ENCODE measurements at places on chromosomes 4 and X. TPM values are rescaled to one million over a fixed set of nuclear protein-coding genes. Genes with fewer than 3 reads are reported as not detected.

- no peak overlapping the region for H3K4me3 ChIP-seq
- H3K27me3 ChIP-seq: no peaks in the 10 kb centered on the region
- no peaks in the 10 kb centered on the region for H3K4me1 ChIP-seq
- no peaks in the 10 kb centered on the region for H3K36me3 ChIP-seq
- DNase-seq: no peak
Observed at GRCh38 chr4:45778514-45778913, 345.3 kb downstream of the GABRG1 start.

DNA sequence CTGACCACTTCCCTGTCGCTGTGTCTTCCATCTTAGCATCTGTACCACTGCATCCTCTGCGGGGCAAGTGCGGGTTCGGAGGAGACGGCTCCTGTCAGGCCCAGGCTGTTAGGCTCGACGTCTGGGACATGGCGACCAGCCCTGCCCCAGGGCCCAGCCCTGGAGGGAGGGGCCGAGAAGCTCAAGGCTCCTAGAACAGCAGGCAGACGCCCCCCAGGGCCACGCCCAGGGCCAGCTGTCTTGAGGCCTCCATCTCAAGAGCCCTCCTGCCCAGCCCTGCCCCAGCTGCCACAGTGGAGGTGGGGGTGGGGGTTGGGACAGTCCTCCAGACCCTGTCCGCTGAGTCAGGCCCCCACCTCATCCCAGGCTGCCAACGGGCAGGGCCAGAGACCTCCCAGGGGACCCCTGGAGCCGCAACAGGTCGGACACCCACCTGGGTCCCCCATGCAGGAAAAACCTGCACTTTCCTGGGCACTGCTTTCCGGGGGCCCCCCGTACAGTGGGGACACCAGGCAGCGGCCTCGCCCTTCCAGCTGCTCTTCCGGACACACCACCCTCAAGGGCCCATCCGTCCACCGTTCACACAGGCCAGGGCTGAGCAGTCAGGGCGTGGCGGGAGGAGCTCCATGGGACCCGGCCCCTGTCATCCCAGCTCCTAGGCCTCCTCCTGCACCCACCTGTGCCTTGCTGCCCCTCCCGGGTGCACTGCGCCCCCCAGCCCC is 83.1 kb downstream of the FAM53A start:
- H3K4me3 ChIP-seq: no peak overlapping the region
- no peak overlapping the region for H3K27ac ChIP-seq
- H3K36me3 ChIP-seq: no peaks in the 10 kb centered on the region

DNA sequence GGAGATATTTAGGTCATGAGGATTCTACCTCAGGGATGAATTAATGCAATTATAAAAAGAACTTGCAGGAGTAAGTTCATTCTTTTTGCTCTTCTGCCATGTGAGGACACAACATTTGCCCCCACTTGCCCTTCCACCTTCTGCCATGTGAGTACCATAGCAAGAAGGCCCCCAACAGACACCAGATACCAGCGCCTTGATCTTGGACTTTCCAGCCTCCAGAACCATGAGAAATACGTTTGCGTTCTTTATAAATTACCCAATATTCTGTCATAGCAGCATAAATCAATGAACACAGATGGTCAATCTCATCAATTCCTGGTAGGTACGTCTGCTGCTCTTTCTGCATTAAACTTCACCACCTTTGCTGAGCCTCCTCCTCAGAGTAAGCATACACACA is 5.7 kb upstream of the SEPSECS start:
- H3K27ac ChIP-seq: no peak overlapping the region
- no peaks in the 10 kb centered on the region for H3K36me3 ChIP-seq
- H3K4me1 ChIP-seq: peaks cover 5% of the 10 kb centered on the region

DNA sequence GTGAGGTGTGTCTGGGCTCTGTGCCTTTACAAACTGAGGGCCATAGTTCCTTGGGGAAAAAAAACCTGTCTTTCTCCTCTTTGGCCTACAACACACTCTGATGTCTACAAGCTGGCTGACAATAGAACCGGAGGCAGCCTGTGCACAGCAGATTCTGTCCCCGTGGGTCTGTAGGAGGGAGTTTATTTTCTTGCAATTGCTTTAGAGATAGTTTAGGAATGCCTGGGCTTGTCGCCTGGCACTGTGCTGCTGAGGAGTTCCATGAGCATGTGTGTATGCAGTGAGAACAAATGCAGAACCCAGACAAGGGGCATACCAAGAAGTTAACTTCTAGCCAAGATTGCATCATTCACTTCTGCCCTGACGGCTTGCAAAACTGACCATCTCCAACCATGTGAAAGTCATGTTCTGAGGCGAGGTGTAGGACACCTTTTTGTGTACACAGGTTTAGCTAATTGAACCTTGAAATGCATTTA is 54.1 kb downstream of the CCNI start:
- H3K4me3 ChIP-seq: no peak overlapping the region
- H3K36me3 ChIP-seq: no peaks in the 10 kb centered on the region

- no peaks in the 10 kb centered on the region for H3K36me3 ChIP-seq
- DNase-seq: peak; percentile 33
- peaks cover 6% of the 10 kb centered on the region for H3K4me1 ChIP-seq
- peak overlapping the region; percentile 73 for H3K4me3 ChIP-seq
- peak overlapping the region; percentile 75 for H3K27ac ChIP-seq
Observed at GRCh38 chr4:147732518-147733235, 789 bp downstream of the ARHGAP10 start.

GRCh38 chrX:73668779-73669178 is 105.8 kb downstream of the CHIC1 start:
- H3K27me3 ChIP-seq: no peaks in the 10 kb centered on the region
- H3K36me3 ChIP-seq: no peaks in the 10 kb centered on the region
- no peak for DNase-seq
- no peak overlapping the region for H3K27ac ChIP-seq

DNA sequence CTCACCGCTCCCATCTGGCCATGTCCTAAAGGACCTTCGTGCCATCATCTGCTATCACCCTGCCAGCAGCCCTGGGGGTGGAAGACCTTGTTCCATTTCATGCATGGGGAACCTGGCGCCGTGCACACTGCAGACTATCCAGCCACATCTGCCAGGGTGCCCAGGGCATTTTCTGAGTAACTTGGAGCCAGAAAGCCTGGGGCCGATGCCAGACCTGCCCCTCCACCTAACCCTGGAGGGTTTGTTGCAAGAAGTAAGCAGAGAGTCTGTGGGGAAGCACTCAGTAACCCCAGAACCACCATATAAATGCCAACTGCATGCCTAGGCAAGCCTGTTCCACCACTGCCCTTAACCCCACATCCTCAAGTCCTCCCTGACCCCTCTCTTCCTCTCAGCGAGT is 7.3 kb downstream of the HAUS7 start:
- H3K27ac ChIP-seq: no peak overlapping the region
- DNase-seq: no peak
- H3K4me3 ChIP-seq: no peak overlapping the region
- no peaks in the 10 kb centered on the region for H3K27me3 ChIP-seq

DNA sequence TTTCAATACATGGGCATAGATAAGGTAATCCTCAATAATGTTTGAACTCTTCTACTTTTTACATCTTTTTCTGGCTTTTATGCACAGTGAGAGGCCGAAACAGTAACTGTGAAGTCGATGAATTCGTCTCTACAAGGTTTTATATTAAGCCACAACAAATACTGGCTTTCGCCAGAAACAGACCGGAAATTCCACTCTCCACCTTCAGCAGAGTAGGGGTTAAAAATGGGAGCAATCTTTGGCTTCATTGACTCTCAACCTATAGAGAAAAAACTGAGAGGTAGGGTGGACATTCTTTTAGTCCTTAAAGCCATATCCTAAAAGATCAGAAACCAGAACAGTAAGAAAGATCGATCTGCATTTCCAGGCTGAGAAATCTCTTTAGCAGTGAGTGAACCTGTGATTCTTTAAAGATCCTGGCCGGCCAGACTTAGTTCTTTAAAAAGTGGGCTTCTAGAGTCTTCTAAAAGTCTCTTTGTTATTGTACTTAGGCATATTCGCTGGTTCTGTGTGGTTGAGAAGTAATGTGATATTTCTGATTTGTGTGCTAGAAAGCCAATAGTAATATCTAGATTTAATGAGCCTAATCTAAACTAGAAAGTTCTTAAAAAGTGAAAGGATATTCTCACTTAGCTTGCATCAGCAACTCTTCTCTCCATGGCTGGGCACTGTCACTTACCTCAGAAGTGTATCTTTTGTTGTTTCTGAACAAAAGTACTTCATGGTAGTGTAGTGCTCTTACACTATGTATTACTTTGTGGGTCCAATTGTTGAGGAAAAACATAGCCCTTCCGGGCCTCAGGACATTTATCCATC is 2.0 kb downstream of the HSPA4L start:
- H3K4me1 ChIP-seq: no peaks in the 10 kb centered on the region
- H3K27me3 ChIP-seq: no peaks in the 10 kb centered on the region
- no peak overlapping the region for H3K27ac ChIP-seq
- H3K4me3 ChIP-seq: no peak overlapping the region
- no peak for DNase-seq
- H3K36me3 ChIP-seq: no peaks in the 10 kb centered on the region

- no peaks in the 10 kb centered on the region for H3K4me1 ChIP-seq
- no peak overlapping the region for H3K27ac ChIP-seq
- H3K4me3 ChIP-seq: no peak overlapping the region
- H3K27me3 ChIP-seq: no peaks in the 10 kb centered on the region
Observed at GRCh38 chr4:184459413-184459812, 14.9 kb downstream of the IRF2 start.

DNA sequence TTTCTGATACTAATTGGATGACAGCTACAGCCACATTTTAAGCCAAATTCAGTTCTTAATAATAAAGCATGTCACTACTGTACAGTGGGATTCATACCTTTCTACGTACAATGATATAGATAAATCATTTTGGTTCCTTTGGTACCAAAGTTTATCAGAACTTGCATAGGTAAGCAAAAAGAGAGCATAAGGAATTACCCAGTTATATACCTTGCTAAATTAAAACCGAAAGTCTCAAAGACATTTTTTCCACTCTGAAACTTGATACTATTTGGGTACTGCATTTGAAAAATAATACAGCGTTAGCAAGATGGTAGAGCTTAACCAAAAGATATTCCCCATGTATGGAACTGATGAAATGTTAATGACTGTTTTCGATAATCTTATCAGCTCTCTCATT is 400.9 kb upstream of the ADGRL3 start:
- no peak overlapping the region for H3K4me3 ChIP-seq
- H3K27ac ChIP-seq: no peak overlapping the region
- no peaks in the 10 kb centered on the region for H3K4me1 ChIP-seq
- no peaks in the 10 kb centered on the region for H3K27me3 ChIP-seq
- no peaks in the 10 kb centered on the region for H3K36me3 ChIP-seq
- no peak for DNase-seq

GRCh38 chr4:141524116-141524515 is 112.3 kb upstream of the IL15 start:
- H3K27me3 ChIP-seq: no peaks in the 10 kb centered on the region
- no peak overlapping the region for H3K27ac ChIP-seq
- no peak overlapping the region for H3K4me3 ChIP-seq
- no peak for DNase-seq
- H3K4me1 ChIP-seq: no peaks in the 10 kb centered on the region

- H3K27ac ChIP-seq: no peak overlapping the region
- no peak for DNase-seq
- H3K4me1 ChIP-seq: no peaks in the 10 kb centered on the region
Observed at GRCh38 chrX:135015523-135016245, 6.7 kb downstream of the RTL8B start.

GRCh38 chr4:89733946-89734345 is 103.0 kb downstream of the SNCA start:
- H3K27ac ChIP-seq: no peak overlapping the region
- no peak for DNase-seq
- no peaks in the 10 kb centered on the region for H3K36me3 ChIP-seq
- H3K4me1 ChIP-seq: no peaks in the 10 kb centered on the region

DNA sequence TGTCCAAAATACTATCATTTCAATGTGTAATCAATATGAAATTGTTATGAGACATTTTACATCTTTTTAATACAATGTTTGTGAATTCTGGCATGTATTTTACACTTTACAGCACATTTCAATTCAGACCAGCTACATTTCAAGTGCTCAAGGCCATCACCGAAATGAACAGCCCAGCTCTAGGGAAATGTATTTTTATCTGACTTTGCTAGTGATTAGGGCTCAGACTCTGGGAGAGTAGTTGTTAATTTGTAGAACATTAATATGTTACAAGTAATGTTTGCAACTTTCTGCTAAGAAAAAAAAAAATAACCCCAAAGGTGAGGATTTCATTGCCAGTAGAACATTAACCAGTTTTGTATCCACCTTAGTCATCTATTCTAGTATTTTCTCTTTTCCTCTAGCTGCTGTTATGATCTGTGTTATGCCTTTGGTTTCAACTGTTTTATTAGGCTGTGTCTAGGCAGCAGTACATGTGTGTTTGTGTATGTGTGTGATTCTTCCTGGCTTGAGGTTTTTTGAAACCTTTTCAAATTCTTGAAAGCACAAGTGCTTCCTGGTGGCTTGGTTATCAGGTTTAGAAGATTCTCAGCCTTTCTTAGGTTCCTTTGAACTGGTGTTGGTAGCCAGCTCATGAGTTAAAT is 125.9 kb downstream of the NSUN7 start:
- no peak overlapping the region for H3K27ac ChIP-seq
- no peaks in the 10 kb centered on the region for H3K4me1 ChIP-seq
- no peak for DNase-seq
- no peaks in the 10 kb centered on the region for H3K27me3 ChIP-seq

DNA sequence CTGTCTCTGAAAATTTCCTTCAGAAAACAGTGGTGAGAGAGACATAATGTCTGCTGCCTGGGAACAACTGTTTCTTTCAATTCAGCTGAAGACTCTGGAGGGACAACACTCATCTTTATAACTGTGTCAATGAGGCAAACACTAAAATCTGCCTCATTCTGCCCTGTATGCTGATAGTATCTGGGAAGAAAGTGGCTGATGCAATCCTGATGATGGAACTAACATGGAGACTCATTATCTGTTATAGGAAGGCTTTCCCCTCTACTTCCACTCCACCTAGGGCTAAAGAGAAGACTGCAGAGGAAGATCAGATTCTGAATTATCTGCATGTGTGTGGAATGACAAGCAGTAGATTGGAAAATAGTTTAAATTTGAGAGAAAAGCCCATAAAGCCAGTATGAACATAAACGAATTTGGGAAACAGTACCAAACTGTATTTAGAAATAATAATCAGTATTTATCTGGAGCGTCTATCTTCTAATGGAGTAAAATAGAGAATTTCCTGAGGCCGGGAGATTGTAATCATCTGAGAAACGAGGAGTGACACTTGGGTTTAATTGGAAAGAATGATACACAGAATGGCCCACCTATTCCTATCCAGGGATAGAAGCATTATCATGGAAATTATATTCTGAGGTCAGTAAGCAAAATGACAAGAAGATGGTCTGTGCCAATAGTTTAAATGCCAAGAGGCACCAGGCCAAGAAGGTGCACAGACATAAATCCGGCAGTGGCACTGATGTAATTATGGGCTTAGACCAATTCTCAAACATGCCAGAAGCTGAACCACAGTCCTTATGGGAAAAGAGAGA is 85.4 kb downstream of the SHISA3 start:
- no peak for DNase-seq
- no peak overlapping the region for H3K4me3 ChIP-seq
- no peaks in the 10 kb centered on the region for H3K36me3 ChIP-seq

- peak within 1 kb of the TSS; percentile 91 for H3K27ac ChIP-seq
- no peaks in the 10 kb centered on the region for H3K36me3 ChIP-seq
- H3K4me3 ChIP-seq: peak within 1 kb of the TSS; percentile 63
Observed at GRCh38 chrX:40097504-40098263, at the start of gene BCOR. BCOR (minus strand) TSS chrX:40097958; CDS start chrX:40077929, 20,029 bp downstream.

GRCh38 chrX:41351923-41352322 is 18.0 kb downstream of the DDX3X start:
- no peaks in the 10 kb centered on the region for H3K27me3 ChIP-seq
- no peak for DNase-seq
- no peak overlapping the region for H3K27ac ChIP-seq
- no peaks in the 10 kb centered on the region for H3K4me1 ChIP-seq

Gene SPP1
- total RNA-seq: 11.6 TPM

Gene IL13RA2
- total RNA-seq: 0.37 TPM

Gene MAMLD1
- 0.93 TPM for total RNA-seq

Gene CSAG1
- total RNA-seq: not detected

Gene GPRASP2
- 4.6 TPM for total RNA-seq

Gene PRSS48
- total RNA-seq: not detected

Gene FGF13
- 1.6 TPM for total RNA-seq

Gene UGT2B15
- 50.8 TPM for total RNA-seq

Data from colonic mucosa (tissue), 4 donors.